ENCODE measurements at places on chromosomes 7 and 10.

DNA sequence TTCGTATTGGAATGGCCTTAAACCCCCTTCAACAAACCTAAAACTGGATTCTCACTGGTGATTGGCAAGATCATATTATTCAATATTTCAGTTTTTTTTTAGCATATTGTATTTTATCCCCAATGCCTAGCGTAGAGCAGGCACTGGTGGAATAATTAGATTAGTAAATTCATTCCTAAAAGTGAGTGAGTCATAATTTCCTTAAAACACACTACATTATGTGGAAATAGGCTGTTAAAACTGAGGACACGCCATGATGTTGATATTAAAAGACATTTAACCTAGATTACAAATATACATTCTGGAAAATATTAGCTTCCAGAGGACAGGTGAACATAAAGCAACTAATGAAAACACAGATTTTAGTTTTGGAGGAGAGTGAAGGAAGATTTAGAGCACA is 463.9 kb downstream of the PARD3 start:
- DNase-seq = no peak

DNA sequence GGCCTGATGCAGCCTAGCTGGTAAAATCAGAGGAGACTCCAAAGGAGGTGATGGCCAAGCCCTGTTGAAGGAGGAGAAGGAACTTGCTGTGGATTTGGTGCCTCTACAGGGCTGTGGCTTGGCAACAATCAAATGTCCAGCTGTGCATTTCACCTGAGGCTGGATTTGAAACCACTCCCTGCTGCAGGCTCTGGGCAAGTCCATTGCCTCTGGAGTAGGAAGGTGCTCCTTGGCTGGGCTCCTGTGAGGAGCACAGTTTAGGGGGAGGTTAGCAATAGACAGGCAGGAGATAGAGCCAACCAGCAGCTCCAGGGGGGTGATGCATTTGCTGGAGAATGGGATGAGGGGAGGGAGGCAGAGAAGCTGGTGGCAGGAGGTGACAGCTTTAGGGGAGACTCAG is 26.5 kb downstream of the CDH23 start:
- no peak for DNase-seq

GRCh38 chr10:90993340-90993739 is 72.5 kb upstream of the ANKRD1 start:
- no peak for DNase-seq

DNA sequence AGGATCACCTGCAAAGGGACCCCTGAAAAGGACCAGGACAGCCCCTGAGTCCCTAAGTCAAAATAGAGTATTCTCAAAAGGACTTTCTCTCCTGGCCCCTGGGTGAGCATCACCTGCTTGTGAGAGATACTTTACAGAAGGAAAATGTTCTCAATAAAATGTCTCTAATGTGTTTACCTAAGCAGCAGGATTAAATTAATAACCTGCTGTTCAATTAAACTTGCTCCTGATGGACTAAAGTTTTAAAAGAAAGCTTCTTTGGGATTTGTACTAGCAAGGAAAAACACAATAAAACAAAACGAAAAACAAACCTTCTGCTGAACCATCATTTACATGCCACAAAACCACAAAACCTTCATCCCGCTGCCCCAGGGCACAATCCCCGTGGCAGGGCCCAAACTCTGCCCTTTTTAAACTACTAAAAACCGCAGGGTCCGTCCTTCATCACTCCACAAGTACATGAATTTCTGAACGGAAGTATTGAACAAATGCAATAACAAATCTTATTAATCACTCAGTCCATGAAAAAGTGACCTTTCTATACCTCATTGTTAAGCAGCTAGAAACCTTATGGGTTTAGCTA is 197.7 kb downstream of the TCERG1L start:
- no peak for DNase-seq

DNA sequence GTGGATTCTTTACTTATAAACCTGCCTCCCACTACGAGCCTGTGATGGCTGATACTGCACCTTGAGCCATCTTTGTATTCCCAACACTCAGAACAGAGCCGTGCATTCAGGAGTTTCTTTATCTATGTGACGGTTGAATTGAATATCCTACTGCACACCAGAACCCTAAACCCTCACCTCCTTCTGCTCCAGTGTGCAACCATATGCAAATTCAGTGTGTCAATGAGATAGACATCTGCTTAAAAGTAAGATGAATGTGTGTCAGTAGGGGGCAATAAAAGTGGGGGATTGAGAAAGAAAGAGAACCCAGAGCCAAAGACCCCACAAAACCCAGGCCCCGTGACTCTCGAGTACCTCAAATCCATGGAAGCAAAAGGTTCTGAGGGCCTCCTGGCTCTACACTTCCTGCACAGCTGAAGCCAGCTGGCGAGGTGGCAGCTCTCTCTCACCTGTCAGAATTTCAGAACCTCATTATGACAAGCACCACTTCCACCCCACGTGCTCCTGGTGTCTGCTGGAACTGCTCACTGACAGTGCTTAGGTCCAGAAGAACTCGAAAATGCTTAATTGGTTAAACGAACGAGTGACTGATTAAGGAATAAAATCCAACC is 143.3 kb upstream of the GPR26 start:
- no peak for DNase-seq

DNA sequence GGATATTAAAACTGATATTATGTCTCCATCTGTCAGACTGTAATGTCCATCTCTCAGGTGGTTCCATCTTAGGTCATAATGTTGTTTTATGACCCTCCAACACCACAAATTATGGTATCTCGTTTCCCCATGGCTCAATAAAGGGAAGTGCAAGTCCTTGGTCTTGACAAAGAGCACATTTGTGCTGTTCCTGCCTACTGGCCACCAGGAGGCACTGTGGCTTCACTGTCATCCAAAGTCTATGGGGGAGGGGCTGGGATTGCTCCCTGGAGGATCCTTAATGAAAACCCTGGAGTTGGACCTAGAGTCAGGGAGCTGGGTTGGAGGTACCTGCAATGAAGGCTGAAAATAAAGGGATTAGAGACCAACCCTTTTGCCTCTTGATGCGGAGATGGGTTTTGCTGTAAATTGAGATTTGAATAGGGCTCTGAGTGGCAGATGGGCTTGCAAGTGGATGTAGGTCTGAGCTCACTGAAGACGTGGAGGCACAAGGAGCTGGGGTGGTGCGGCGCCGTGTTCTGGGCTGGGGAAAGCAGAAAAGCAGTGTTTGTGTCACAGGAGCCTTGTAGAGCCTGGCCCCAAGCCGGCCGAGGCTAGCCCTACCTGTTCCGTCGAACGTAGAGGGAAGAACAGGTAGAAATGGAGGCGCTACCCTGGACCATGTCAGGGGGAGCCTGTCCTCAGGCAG is 180.5 kb upstream of the PRSS58 start:
- DNase-seq = peak; percentile 8

- DNase-seq = no peak
Observed at GRCh38 chr10:104580321-104580720, 60.8 kb upstream of the SORCS3 start.

- no peak for DNase-seq
Observed at GRCh38 chr7:88396948-88397322, 90.2 kb upstream of the STEAP4 start.

DNA sequence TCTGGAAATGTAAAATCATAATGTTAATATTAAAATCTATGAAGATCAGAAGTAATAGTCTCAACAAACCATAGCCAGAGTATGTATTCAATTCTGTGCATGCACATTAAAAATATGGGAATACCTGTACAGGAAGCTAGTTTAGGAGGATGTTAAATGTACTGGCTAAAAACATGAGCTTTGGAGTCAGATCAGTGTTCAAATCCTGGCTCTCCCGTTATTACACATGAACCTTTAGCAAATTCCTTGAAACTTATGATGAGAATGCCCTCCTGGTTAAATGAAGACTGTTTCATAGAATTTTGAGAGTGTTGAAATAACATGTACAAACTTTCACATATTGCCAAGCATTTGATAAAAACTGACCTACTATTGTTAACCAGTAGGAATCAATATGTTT is 4.6 kb downstream of the ARL4A start:
- DNase-seq = no peak

DNA sequence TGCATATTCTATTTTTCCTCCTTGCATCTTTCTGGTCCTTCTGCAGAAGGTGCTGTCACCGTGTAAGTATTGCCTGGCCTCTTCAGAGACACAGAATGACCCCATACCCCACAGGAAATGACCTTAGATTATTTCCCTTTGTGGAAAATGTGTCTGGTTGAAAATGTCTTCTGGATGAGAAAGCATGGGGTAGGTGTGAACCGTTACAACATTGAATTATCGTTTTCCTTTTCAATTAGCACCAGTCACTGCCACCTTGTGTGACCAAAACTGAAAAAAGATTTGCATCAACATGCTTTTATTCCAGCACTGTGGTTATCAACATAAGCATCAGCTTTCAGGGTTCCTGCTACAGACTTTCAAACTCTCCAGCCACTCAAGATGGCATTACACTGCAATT is 58.0 kb upstream of the CELF2 start:
- DNase-seq = no peak

DNA sequence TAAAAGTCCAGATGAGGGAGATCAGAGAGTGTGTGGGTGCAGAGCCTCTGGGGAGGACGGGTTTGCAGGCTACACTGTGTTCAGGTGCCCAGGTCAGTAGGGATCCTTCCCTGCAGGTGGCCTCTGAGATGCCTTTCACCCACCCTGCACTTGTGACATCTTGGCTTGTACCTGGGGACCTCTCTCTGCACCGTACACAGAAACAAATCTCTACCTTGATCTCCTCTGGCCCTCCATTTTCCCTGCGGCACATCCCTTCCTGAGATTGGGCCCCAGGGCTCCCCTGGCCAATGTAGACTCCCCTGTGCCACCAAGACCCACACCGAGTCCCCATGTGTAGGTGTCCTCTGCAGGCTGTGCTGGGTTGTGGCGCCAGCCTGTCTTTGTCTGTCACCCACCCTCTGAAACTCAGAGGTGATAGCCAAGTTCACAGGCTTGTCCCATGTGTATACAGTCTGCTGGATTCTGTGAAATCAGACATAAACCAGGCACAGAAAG is 140.6 kb downstream of the PTPN20 start:
- no peak for DNase-seq

GRCh38 chr10:11098666-11099065 is 81.0 kb downstream of the CELF2 start:
- no peak for DNase-seq

- DNase-seq = no peak
Observed at GRCh38 chr10:76296957-76297356, 865.5 kb downstream of the LRMDA start.

GRCh38 chr7:26369593-26369992 is 77.9 kb downstream of the SNX10 start:
- DNase-seq = peak; percentile 75

- no peak for DNase-seq
Observed at GRCh38 chr10:126661356-126661755, 9.1 kb downstream of the C10orf90 start.

DNA sequence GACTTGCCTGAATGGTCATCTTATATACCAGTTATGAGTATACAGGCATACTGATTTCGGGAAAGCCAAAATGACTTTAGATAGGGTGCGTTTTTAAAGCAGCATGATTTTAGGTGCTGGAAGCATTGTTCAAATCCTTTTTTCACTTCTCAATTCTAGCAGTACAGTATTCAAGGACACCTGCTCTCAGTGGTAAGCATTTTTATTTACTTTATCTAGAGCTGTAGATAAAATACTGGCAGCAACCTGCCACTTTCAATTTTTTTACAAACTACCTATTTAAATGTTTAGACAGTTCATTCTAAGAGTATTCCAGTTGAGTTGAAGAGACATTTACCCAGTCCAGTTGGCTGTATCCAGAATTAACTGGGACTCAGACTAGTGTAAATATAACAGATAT is 33.6 kb downstream of the TMEM106B start:
- no peak for DNase-seq

DNA sequence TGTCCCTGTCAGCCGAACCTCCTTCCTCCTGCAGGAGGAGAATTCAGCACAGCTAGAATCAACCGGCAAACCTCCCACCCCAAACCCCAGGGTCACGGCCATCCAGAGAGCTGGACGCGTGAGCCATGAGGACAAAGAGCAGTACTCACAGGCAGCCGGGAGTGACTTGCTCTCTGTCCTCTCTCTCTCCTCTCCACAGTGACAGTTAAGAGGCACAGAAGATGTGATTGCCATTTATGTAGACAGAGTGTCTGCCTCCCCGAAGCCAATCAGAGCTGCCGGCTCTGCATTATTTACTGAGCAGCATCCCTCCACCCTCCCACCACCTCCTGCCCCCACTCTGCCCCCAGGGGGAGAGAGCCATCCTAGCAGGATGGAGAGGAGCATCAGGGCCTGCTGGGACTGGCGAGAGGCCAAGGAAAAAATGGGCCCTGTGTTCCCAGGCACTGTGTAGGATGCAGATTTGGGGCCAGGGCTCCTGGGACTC is 4.3 kb downstream of the DDC start:
- no peak for DNase-seq

DNA sequence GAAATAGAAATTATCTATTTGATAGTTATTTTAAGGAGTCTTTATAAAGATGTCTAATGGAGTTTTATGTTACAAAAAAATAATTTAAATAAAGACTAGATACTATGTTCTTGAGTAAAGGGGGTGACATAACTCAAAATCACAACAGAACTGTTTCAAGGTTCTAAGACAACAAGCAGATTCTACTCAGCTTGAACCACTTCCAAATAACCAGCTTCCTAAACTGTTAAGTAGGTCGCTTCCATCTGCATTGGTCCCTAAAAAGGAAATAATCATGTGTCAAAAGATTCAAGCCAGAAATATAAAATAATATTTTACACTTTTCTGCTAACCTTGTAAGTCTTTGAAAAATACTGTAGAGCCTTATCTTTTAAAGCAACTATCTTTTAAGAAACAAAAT is 14.1 kb downstream of the SEM1 start:
- no peak for DNase-seq

GRCh38 chr7:4791101-4791737 is 15.8 kb downstream of the AP5Z1 start:
- no peak for DNase-seq

- DNase-seq = no peak
Observed at GRCh38 chr10:69093933-69094332, 6.0 kb downstream of the SRGN start.

- DNase-seq = no peak
Observed at GRCh38 chr7:25180592-25180923, 47.7 kb downstream of the NPVF start.

DNA sequence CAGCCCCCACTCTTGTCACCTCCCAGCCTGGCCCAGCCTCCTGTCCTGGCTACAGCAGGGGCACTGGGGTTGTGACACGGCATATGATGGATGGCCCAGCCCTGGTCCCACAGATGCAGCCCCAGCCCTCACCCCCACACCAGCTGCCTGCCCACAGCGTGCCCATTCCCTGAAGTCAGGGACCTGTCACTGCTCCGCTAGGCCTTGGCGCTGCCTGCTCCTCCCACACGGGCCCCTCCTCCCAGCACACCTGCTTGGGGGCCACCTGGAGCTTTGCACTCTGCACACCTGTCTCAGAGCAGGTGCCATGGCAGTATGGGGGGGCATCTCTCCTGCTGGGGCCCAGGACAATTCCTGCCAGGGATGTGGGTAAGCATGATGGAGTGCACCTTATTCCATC is 3.5 kb downstream of the GCK start:
- DNase-seq = no peak

- DNase-seq = no peak
Observed at GRCh38 chr7:32670110-32671025, 175.1 kb downstream of the AVL9 start.

Measured in B cell (primary cell).